Lower leg skin (tissue), 4 donors: ENCODE measurements at places on chromosomes 3 and 15.

DNA sequence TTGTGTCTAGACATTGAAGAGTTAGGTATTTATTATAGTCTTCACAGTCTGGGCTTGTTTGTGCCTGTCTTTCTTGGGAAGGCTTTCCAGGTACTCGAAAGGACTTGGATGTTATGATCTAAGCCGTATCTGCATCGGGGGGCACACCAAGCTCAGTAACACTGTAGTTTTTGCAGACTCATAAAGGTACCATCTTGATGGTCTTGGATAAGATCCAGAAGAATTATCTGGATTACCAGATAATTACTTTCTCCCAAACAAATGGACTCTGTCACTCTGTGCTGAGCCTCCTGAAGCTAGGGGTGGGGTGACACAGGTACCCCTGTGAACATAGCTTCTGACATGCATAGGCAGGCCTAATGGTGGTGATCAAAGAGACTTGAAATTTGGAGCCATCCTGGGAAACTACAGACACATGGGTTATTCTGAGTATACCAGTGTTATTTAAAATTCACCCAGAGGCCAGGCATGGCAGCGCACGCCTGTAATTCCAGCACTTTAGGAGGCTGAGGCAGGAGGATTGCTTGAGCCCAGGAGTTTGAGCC is 238.6 kb upstream of the TPM1 start:
- DNase-seq, result no peak

DNA sequence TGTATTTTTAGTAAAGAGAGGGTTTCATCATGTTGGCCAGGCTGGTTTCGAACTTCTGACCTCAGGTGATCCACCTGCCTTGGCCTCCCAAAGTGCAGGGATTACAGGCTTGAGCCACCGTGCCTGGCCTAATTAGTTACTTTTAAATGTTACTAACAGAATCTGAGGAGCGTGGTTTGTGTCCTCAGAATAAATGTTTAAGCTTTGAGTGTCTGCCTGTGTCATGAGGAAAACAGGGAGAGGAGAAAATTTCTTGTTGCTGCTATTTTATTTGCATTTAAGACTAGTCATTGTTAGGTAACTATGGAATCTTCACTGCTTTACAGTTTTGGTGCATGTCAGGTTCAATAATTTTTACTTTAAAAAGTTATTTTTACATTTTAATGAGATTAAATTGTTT is 68.8 kb downstream of the TCF12 start:
- DNase-seq, result no peak

DNA sequence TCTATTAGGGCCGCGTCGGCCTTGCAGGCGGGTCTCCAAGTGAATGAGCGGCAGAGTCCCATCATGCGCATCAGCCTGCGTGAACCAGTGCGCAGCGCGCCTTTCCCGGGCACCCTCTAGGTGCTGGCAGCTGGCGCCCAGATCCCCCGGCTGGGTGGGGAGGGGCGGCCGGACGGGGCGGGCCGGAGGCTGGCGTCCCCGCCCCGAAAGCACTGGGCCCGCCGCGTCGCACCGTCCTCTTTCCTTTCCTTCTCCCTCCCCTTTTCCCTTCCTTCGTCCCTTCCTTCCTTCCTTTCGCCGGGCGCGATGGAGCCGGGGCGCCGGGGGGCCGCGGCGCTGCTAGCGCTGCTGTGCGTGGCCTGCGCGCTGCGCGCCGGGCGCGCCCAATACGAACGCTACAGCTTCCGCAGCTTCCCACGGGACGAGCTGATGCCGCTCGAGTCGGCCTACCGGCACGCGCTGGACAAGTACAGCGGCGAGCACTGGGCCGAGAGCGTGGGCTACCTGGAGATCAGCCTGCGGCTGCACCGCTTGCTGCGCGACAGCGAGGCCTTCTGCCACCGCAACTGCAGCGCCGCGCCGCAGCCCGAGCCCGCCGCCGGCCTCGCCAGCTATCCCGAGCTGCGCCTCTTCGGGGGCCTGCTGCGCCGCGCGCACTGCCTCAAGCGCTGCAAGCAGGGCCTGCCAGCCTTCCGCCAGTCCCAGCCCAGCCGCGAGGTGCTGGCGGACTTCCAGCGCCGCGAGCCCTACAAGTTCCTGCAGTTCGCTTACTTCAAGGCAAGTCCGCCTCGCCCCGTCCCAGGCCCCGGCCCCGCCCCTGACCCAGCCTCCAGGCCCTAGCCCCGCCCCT is at the start of gene CRTAP:
Gene CRTAP, plus strand, starts transcription at position 243 of the 850 bp plus-strand sequence. Its CDS starts 64 bp downstream, at position 307.
- peak; percentile 99 for DNase-seq

GRCh38 chr3:154690413-154690812 is 260.4 kb upstream of the GPR149 start:
- DNase-seq, result no peak

DNA sequence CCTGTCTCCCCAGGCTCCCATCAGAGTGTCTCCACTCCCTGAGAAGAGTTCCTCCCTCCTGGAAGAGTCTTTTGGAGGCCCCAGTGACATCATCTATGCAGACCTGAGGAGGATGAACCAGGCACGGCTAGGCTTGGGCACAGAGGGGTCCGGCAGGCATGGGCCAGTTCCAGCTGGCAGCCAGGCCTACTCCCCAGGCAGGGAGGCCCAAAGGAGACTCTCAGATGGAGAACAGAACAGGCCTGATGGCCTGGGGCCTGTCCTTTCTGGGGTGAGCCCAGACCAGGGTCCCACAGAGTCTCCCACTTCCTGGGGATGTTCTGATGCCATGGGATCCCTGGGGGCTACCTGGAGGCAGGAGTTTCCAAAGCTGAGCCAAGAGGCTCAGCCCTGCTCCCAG is 8.5 kb downstream of the SH2D7 start:
- no peak for DNase-seq

GRCh38 chr15:48603922-48604321 is 41.6 kb downstream of the FBN1 start:
- no peak for DNase-seq

DNA sequence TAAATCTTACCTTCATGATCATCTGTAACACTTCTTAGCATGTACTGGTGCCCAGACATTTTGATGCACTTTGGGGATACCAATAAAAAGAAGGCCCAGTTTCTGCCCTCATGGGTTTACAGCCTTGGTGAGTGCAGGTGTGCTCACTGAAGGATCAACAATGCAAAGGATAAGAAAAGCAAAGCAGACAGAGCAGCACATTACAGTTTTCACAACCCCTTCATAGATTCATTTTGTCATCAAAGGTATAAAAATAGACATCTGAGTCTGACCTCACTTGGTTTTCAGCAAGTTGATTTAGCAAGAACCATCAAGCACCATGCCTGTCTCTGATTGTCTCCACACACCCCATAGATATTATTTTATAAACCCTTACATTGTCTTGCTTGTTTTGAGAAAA is 77.6 kb downstream of the BFSP2 start:
- DNase-seq, result no peak

DNA sequence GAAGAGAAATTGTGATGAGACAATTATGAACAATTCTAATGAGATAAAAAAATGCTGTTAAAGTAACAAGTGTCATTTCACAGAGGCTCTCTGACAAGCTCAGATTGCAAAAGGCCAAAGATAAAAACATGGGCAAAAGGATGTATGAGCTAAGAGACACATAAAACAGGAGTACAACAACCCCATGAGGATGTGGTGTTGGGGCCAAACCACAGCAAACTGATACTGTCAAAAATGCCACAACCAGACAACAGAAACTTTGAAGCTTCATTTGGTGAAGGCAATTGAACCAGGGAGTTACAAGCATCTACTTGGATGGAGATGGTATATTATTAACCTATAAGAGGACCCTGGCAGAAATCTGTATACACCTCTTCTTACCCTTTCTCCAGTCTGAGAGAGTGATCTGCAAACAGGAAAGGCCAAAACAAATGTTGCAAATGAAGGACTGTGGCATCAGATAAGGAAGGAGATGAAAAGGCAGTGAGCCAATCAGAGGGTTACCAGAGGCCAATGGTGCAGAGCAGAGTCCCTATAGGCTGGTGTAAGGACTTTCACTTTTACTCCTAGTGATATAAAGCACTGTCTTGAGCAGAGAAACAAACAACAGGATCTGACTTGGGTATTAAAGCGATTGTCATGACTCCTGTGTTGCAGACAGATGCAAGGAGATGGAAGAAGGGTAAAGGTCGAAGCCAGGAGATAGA is 659.0 kb downstream of the NTRK3 start:
- no peak for DNase-seq

DNA sequence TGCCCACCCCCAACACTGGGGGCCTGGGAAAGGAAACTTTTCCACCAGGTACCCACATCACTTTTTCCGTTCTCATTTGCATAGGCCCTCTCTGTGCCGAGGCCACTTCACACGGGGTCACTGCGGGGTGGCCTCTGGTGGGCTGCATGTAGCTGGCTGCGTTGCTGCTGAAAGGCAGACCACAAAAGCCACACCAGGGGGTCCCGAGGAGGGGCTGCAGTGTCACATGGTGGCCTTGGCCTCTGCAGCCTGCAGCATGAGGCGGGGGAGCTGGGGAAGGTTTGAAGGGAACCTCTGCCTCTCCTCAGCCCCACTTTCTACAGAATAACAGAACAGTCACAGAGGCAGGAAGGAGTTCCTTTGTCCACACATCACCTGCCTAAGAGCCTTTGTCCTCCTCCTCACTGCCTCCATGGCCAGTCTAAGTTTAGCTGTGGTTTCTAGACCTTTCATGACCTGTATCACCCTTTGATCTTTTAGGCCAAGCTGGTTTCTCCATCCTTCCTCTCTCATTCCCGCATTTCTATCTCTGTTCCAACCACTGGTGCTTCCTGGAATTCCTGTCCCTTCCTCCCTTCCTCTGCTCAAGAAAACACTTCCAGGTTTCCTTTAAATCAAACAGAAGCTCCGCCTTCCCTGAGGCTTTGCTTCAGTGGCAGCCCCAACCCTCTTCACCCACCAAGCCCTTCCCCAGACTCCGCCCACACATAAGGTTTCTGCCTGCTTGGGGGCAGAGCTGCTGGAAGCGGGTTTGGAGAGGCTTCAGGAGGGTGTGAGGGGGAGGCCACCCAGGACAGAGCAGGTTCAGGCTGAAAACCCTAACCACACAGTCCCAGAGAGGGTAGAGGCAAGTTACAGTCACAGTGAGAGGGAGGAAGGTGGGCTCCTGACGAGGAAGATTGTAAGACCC is 150.7 kb upstream of the TLE3 start:
- DNase-seq, result no peak

- DNase-seq, result no peak
Observed at GRCh38 chr15:83913034-83913632, 259.2 kb downstream of the ADAMTSL3 start.
